Stimulated activated CD4-positive, alpha-beta T cell treated with anti-CD3 and anti-CD28 coated beads, Interleukin-12 subunit alpha, Interleukin-12 subunit beta, amount 100 ng/mL, for 48 hours (primary cell): ENCODE measurements at places on chromosomes 11 and 22.
A peak's percentile ranks its signal among the peaks of the same experiment; 100 is the strongest.

DNA sequence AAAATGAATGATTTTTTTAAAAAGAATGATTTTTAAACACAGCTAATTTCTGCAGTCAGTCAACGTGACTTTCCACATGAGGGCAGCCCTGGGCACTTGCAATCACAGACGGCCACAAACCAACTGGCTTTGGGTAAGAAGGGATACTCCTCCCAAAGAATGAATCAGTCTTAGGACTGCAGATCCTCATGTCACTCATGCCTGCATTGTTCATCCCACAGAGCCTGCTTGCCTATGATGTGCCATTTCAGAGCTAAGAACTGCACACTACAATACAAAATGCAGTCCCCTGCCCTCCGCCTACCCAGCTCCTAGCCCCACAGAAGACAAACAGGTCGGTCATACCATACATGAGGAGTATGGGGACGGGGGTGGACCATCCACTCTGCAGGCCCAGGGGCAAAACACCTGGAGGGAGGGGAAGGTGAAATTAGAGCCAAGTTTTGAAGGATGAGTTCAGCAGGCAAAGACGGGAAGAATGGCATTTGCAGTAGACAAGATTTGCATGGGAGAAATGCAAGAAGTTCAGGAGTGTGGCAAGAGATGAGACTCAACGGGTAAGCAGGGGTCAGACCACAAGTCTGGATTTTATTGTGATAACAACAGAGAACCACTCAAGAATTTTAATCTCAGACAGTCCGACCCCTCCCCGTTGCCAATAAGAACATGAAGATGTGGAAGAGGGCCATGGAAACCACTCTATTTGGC is 24.7 kb downstream of the PACSIN2 start:
- no peak for DNase-seq

DNA sequence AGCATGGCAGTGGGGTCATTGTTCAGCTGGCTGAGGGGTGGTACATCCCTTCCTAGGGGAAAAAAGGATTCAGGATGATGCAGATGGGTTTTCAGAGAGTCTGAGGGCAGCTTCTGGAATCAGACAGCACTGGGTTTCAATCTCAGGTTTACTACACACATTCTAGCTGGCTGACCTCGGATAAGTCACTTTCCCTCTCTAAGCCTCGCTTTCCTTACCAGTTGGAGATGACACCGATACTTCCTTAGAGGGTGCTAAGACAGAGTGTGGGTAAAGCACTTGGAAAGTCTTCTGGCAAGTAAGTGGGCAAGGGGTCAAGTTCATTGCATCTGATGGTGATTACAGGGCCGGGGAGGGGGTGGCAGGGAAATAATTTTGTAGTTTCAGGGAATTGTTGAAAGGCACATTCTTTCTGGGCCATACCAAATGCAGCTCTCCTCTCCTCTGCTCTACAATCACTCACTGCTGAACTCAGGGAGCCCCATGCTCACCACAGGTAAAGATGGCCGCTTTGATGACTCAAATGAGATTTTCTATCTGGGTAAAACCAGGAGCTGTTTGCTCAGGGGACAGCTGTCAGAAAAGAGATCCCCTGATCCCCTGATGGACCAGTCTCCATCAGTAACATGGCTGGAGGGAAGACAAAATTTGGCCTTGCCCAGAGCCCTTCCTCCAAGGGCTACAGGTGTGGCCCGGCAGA is 6.5 kb upstream of the MIAT start:
- DNase-seq: no peak

GRCh38 chr11:29166306-29166705 is 850.5 kb downstream of the KCNA4 start:
- DNase-seq: no peak

- DNase-seq: no peak
Measured at GRCh38 chr11:78336877-78337553, 80.6 kb downstream of the GAB2 start.

DNA sequence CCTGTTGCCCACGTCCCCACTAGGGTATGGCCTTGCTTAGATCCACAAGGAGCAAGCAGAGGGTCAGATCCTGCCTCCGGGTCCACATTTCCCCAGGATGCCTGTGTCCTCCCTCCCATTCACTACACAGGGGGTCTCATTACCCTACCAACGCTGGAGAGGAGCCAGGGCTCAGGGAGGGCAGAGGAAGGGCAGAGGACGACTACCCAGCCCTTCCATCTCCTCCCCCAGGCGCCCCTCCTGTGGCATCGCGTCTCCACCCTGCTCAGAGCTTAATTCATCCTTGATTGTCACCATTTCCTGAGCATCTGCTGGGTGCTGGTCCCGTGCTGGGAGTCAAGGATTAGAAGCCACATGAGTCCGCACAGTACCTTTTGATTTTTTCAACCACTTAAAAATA is 5.0 kb downstream of the NFAM1 start:
- no peak for DNase-seq

DNA sequence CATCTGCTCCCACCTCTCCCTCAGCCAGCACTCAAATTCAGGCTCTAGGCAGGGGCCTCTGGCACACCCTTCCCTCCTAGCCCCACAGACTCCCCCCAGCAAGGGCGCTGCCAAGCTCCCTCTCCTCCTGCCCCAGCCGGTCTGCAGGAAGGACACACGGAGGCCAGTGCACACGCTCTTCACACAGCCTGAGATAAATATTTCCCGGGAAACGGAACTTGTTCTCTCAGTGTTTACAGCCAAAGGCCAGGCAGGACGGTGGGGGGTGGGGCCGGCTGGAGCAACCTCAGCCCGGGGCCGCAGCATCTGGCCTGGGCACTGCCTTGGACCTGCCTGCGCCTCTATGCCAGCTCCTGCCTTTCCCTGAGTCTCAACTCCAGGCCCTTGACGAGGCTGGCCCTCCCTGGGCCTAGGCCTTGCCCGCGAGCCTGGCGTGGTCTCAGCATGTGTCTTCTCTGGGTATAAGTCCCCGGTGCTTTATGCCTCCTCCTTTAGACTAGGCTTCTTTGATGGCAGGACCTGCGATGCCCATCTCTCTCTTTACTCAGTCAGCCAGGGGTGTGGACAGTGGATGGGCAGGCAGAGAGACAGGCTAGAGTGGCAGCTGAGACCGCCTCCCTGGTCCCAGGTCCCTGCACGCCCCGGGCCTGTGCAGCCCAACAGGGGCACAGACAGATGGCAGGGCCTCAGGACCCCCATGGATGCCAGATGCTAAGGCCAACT is 48.4 kb downstream of the PDE2A start:
- DNase-seq: no peak

- no peak for DNase-seq
Measured at GRCh38 chr11:10770626-10771254, 19.7 kb downstream of the CTR9 start.

DNA sequence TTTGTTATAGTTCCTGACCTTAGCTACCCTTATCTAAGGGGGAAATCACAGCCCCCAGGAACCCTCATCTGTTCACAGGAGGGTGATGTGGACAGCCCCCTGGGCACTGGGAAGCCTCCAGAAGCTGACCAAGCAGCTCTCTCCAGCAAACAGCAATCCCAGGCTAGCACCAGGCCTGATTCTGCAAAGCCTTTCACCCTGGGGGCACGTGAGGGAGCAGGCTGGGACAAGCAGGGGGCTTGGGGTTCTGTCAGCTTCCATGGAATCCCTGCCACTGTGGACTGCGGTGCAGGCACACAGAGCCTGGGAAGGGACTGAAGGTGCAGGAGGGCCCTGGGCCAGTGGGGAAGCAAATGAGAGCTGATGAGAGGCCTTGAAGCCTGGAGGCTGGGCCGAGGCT is 2.1 kb downstream of the PGAP2 start:
- DNase-seq: no peak

GRCh38 chr22:36541831-36542411 is 13.0 kb upstream of the EIF3D start:
- peak; percentile 44 for DNase-seq

- DNase-seq: no peak
Measured at GRCh38 chr11:19974886-19975285, 185.4 kb downstream of the DBX1 start.

GRCh38 chr22:39773503-39773902 is 120.1 kb downstream of the ENTHD1 start:
- no peak for DNase-seq

- DNase-seq: peak; percentile 76
Measured at GRCh38 chr11:64339754-64340408, at the start of gene CCDC88B. Gene CCDC88B, plus strand, starts transcription at chr11:64340204. Its CDS starts 63 bp downstream, at chr11:64340267.

GRCh38 chr11:61007383-61007955 is 36.0 kb downstream of the CD6 start:
- DNase-seq: no peak
